GM19239 (cell line): ENCODE measurements at places on chromosomes 5 and 9.

DNA sequence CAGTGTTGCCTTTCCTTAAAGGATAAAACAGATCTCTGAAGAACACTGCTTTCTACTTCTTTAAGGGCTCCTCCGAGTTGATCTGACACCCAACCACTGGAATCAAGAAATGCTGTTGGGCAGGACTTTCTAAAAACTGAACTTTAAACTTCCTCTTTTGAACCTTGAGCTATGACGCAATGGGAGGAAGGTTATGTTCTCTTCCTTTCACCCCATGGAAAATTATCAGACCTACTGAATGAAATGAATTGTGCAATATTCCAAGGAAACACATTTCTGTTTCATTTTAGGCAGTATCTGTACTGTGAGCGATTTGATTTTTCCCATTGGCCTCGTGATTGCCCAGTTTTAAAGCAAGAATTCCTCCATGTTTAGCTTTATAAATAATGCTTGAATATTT lies 206.0 kb upstream of the PRR16 start:
- DNase-seq: no peak

DNA sequence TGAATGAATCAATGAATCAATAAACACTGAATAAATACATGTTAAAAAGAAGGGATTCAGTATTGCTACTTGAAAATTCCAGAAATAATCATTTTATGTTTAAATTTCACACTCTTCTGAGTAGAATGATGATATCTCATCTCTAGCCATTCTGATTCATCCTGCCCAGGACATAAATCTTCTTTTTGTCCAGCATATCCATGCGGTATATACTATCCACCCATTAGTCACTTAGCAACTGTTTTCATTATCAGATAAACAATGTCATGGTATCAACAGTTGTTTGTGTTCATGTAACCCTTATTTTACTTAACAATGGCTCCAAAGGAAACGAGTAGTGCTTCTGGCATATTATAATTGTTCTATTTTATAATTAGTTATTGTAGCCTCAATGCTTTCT lies 432.4 kb upstream of the SMC2 start:
- no peak for DNase-seq

- no peak for DNase-seq
Measured at GRCh38 chr5:85143138-85143537, 758.5 kb upstream of the EDIL3 start.

- DNase-seq: no peak
Measured at GRCh38 chr5:31771500-31771899, 132.6 kb downstream of the PDZD2 start.

DNA sequence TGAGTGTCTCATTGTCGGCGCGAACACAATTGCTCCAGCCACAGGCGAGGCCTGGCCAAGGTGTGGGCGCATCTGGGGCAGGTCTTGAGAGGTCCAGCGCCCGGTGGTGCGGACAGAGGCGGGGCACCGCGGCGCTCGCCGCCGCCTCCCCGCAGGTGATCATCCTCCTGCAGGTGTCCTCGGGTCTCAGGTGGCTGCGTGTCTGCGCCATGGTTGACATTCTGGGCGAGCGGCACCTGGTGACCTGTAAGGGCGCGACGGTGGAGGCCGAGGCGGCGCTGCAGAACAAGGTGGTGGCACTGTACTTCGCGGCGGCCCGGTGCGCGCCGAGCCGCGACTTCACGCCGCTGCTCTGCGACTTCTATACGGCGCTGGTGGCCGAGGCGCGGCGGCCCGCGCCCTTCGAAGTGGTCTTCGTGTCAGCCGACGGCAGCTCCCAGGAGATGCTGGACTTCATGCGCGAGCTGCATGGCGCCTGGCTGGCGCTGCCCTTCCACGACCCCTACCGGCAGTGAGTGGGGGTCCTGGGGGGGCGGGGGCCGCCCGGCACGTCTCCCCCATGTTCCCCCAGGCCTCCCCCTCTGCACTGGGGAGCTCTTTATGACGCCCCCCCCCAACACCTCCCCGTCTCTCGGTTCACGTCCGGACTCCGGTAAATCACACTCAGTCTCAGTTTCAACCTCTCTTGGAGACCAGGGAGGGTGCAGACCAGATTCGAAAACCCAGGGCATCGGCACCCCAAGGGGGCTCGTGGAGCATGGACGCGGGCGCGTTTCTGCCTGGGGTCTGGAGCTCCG lies 446 bp downstream of the NXNL2 start:
- no peak for DNase-seq

DNA sequence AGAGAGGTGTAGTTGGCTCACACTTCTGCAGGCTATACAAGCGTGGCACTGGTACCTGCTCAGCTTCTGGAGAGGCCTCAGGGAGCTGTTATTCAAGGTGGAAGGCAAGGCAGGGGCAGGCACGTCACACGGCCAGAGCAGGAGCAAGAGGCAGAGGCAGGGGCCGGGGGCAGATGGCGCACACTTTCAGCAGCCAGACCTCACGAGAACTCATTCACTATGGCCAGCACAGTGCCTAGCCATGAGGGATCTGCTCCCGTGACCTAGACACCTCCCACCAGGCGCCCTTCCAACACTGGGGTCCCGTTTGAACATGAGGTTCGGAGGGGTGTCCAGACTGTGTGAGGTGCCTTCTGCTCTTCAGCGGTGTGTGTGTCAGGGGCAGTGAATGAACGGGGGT lies 71.0 kb upstream of the FCN1 start:
- DNase-seq: no peak

- no peak for DNase-seq
Measured at GRCh38 chr5:155193029-155193428, 179.5 kb downstream of the KIF4B start.

DNA sequence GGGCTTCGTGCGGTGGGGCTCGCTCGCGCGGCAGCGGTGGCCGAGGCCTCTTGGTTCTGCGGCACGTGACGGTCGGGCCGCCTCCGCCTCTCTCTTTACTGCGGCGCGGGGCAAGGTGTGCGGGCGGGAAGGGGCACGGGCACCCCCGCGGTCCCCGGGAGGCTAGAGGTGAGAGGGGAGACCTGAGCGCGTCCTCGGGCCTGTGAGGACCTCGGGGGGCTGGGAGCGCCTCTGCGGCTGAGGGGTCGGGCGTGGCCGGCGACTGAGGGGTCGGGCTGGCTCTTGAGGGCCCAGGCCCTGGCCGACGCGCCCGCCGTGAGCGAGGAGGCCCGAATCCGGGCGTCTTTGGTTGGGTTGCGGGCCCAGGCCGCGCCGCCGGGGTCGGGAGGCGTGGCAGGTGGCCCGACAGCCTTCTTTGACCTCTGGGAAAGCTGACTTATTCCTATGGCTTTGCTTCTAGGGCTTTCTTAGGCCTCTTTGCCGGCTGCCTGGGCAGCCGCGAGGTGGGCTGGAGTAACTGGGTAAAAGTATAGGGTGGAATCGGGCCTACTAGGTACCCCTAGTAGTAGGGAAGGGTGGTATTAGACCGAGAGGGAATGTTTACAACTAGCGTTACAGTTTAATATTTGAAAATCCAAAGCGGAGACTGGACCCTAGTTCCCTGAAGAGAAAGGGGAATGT lies at the start of gene CANX:
Gene CANX, plus strand, starts transcription at position 33 of the 681 bp plus-strand sequence. CDS start 6,715 bp downstream, outside the sequence.
- peak; percentile 92 for DNase-seq

DNA sequence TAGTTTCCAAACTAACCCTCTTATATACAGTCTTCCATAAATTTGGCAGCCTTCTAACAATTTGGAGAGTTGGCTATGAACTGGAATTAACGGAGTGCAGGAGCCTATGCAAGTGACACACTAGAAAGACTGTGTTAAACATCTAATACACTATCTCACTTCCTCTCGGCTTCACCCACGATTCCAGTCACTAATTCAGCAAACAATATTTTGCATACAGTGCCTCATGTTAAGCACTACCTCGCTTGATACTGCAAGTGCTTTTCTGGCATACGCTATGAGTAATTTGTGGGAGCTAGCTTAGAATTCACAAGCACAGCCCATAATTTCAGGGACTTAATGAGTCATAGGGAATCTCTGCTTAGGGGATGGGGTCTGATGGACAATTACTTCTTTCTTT lies 102.5 kb downstream of the ST8SIA4 start:
- DNase-seq: no peak

DNA sequence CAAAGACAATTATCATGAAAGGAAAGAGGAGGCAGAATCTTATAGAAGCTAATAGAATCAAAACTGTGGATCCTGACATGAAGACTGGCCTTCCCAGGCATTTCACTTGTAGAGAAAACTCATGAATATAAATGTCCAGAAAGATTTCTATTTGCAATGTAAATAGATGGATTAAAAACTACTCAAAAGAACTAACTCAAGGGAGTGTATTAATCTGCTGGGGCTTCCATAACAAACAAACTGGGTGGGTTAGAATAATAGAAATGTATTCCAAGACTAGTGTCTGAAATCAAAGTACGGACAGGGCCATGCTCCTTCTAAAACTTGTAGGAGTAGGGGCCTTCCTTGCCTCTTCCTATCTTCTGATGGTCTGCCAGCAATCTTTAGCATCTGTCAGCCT lies 267.4 kb downstream of the ADAMTSL1 start:
- DNase-seq: no peak
